ENCODE measurements at places on chromosomes 2 and 18. TPM values are rescaled to one million over a fixed set of nuclear protein-coding genes. Genes with fewer than 3 reads are reported as not detected.

Gene ZNF521
- total RNA-seq = 1.4 TPM

Gene CHPF
- 10.8 TPM for total RNA-seq

Gene SULT1C4
- total RNA-seq = not detected

- DNase-seq = no peak
- no peaks in the 10 kb centered on the region for H3K36me3 ChIP-seq
- H3K4me3 ChIP-seq = no peak overlapping the region
- no peaks in the 10 kb centered on the region for H3K4me1 ChIP-seq
- H3K27me3 ChIP-seq = no peaks in the 10 kb centered on the region
Measured at GRCh38 chr2:177727577-177728398, 335.2 kb downstream of the AGPS start.

DNA sequence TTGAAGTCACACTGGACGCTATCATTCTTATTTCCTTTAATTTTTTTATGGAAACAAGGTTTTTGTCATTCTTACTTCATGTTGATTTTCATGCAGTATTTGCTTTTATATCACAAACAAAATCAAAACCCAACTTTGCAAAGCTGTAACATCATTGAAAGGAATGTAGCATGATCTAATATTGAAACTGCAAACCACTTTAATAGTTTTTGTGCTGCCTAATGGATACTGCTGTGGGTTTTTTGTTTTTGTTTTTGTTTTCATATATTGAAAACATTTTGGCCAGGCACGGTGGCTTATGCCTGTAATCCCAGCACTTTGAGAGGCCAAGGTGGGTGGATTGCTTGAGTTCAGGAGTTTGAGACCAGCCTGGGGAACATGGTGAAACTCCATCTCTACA lies 81.6 kb downstream of the MAP2 start:
- H3K27me3 ChIP-seq = no peaks in the 10 kb centered on the region
- no peak overlapping the region for H3K4me3 ChIP-seq
- H3K27ac ChIP-seq = no peak overlapping the region
- no peak for DNase-seq
- H3K4me1 ChIP-seq = no peaks in the 10 kb centered on the region

DNA sequence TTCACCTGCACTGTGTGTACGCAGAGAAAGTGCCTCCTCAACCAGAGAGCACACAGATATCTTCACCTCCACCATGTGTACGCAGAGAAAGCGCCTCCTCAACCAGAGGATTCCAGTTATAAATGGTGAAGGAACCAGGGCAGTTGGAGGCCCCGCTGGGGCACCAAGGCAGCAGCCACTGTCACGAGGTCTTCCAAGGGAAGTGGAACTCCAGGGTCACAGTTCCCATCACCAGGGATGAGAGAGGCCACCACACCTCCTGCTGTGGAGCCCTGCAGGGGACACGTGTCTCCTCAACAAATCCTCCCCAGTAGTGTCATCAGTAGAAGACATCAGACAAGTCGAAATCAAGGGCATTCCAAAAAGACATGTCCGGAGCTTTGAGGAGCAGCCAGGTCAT lies 28.2 kb upstream of the NFATC1 start:
- no peak for DNase-seq
- peaks cover 25% of the 10 kb centered on the region for H3K4me1 ChIP-seq
- peaks cover 7% of the 10 kb centered on the region for H3K36me3 ChIP-seq
- H3K27ac ChIP-seq = no peak overlapping the region
- H3K4me3 ChIP-seq = no peak overlapping the region

DNA sequence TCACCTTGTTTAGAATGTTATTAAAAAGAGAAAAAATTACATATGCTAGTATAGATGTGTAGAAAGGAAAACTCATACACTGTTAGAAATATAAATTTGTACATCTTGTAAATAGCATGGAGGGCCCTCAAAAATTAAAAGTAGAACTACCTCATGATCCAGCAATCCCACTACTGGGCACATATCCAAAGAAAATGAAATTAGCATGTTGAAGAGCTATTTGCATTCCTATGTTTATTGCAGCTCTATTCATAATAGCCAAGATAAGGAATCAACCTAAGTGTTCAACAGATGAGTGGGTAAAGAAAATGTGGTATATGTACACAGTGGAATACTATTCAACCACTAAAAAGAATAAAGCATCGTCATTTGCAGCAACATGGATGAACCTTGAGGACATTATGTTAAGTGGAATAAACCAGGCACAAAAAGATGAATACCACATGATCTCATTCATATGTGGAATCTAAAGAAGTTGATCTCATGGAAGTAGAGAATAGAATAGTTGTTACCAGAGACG lies 251.5 kb upstream of the THUMPD2 start:
- H3K36me3 ChIP-seq = no peaks in the 10 kb centered on the region
- no peaks in the 10 kb centered on the region for H3K27me3 ChIP-seq
- H3K27ac ChIP-seq = no peak overlapping the region
- DNase-seq = no peak
- no peaks in the 10 kb centered on the region for H3K4me1 ChIP-seq
- no peak overlapping the region for H3K4me3 ChIP-seq

Data from T-cell (primary cell).